ENCODE measurements at places on chromosomes 3 and 15. TPM values are rescaled to one million over a fixed set of nuclear protein-coding genes. Genes with fewer than 3 reads are reported as not detected.

DNA sequence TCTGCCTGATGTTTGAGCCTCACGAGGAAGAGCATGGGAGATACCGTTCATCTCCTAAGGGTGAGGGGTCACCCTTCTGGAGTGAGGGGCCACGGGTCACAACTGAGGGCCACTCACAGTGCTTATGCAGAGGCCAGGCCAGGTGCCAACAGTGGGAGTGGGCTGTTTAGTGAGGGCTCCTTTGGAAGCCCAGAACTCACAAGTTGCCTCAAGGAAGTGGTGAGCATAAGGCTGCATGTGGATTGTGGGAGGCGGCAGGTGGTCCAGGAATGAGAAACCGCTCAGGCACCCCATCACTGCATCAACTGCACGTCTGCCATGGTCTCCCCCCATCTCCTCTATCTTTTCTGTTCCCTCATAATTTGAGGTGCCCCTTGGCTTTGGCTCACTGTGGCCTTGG is 26.5 kb downstream of the SPSB4 start:
- no peak for DNase-seq

GRCh38 chr15:60390871-60391501 is 6.8 kb downstream of the ANXA2 start:
- no peak for DNase-seq

DNA sequence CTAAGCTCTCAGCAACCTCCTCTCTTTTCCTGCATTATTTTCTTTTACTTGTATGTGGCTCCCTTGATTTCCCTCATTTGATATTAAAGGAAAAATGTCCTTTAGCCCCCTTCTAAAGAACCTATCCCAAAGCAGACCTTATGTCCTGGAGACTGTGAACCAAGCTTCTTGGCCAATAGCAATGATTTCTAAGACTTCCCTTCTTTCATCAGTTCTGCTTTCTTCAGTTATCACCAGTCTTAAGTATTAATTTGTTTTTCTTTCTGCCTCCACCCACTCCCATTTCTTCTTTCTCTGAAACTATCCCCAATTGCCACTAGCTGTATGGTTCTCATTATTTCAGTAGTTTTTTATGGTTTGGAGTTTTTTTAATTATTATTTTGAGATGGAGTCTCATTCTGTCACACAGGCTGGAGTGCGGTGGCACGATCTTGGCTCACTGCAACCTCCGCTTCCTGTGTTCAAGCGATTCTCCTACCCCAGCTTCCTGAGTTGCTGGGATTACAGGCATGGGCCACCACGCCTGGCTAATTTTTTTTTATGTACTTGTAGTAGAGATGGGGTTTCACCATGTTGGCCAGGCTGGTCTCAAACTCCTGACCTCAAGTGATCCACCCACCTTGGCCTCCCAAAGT is 12.1 kb downstream of the TMOD3 start:
- DNase-seq: no peak

DNA sequence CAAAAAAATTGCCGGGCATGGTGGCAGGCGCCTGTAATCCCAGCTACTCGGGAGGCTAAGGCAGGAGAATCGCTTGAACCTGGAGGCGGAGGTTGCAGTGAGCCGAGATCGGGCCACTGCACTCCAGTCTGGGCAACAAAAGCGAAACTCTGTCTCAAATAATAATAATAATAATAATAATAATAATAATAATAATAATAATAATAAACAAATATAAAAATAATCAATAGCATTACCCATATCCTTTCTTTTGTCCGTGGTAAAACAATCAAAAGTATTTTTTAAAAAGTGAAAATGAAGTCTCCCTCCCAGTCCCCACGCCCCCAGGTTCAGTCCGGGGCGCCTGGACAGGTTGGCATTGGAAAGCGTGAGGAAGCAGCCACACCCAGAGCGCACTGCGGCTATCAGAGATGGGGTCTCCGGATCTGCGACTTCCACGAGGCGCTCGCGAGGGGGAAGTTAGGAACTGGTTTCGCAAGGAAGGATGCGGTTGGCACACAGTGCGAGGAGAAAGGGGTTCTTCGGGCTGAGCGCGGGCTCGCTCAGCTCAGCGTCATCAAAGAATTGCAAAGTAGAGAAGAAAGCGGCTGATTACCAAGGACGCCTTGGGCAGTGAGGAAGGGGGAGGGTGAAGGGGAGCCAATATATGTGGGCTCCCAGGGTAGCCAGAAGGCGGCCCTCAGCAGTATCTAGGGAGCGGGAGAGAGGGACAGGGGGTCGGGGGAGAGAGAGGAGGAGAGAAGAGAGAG is 69.5 kb upstream of the EPHB3 start:
- DNase-seq: no peak

DNA sequence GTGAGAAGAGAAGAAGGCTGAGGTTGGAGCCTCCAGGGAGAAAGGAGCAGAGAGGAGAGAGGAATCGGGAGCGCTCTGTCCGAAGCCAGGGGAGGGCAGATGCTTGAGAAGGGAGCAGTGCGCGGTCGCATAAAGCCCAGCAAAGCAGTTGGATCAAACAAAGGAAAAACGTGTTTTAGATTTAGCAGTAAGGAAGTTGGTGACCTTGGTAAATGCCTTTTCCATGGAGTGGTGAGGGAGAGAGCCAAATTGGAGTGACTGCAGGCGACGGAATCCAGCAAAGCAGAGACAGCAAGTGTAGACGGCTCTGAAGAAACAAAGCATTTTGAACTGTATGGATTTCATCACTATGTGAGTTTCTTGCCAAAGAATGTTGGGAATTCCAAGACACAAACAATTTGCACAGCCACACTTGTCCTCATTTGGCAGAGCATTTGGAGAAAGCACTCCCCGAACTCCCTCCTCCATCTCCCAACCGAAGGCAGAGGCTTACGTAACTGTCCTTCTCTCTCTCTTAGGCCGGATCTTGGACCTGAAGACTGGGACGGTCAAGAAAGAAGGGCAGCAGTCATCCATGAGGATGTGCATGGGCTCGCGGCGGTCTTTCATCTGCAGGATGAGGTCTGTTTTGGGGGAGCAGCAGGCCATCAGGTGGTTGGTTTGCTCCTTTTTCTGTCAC is 103.6 kb downstream of the ARNT2 start:
- no peak for DNase-seq

PYGO1 gene
- 2.4 TPM for total RNA-seq

GRCh38 chr3:188139466-188139865 is 14.5 kb upstream of the LPP start:
- DNase-seq: no peak

GHRL gene
- not detected for total RNA-seq

IQCB1 gene
- total RNA-seq: 20.1 TPM

DNA sequence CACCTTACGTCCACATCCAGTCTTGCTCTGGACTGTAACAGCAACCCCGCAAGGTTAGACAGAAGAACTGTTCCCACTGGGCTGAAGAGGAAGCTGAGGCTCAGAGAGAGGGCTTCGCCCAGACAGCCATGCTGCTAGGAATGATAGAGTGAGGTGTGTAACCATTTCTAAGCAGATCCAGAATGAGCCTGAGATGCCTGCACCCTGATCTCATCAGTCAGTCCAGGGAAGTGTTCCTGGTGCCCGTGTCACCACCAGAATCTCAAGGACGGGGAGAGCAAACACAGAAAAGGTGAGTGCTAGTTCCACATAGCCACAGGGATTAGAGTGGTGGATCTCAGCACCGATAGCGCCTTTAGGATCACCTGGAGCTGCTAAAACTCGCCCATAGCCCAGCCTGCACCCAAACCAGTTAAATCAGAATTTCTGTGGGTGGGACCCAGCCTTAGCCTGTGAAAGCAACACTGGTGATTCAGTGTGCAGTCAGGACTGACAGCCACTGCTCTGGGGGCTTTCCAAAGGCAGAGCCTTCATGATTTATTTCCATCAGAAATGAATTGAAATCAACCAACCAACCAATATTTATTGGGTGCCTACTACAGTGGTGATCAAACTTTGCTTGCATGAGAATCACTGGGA is 12.3 kb downstream of the ISLR start:
- DNase-seq: no peak

OR5K2 gene
- not detected for total RNA-seq

- no peak for DNase-seq
Observed at GRCh38 chr3:140081887-140082286, 146.9 kb downstream of the CLSTN2 start.

- DNase-seq: no peak
Observed at GRCh38 chr3:34073111-34073510, 274.7 kb downstream of the PDCD6IP start.

TRPM1 gene
- total RNA-seq: not detected

- no peak for DNase-seq
Observed at GRCh38 chr3:169497567-169498257, 165.8 kb downstream of the MECOM start.

DNA sequence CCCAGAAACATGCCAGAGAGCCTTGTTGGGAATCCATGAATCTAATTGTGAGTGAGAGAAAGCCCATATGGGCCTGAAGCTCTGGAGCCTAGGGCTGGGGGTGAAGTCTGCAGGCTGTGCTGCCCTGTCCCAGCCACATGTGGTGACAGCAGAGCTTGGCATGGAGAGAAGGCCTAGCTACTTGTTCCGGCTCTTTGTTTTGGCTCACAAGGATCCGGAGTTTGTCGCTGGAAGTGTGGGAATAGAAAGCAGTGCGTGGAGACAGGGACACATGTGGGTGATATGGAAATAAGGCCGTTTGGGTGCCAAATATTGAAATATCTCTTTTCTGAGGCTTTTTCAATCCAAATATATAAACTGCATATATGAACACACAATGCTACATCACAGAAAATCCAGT is 78.2 kb downstream of the CLSTN2 start:
- DNase-seq: no peak

GRCh38 chr3:157139938-157140534 is 19.9 kb downstream of the CCNL1 start:
- DNase-seq: no peak

- no peak for DNase-seq
Observed at GRCh38 chr3:53845881-53846133, 412 bp downstream of the CHDH start.

DNA sequence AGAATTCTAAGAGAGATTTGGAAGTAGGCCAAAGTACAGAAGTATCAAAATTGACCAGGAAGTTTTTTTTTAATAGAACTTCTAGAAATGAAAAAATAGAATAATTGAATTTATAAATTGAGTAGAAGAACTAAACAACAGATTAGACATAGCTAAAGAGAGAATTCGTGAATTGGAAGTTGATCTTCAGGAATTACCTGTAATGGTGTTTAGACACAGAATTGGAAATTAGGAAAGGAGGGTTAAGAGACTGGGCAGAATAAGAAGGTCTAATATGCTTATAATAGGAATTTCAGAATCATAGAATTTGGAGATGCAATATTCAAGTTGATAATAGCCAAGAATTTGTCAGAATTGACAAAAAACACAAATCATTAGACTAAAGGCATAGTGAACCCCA is 16.2 kb downstream of the ACVR2B start:
- DNase-seq: no peak

DNA sequence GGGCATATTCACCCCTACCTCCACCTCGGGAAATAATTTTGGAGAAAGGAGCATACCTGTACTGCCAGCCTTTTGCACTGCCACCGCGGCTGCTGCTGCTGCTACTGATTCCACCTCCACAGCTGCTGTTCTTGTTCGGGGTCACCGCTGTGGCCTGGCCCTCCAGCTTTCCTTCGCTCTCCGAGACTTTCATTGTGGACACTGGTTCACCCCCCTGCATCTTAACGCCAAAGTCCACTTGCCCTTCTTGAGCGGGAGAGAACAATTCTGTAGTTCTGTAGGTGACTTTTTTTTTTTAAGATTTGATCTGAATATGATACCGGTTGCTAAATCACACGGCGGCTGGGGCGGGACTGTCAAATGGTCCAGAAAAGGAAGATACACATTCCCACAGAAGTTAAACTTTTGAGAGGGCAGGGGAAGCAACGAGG is 701 bp downstream of the OSBPL11 start:
- no peak for DNase-seq

- DNase-seq: no peak
Observed at GRCh38 chr15:52308446-52309153, 13.0 kb upstream of the MYO5C start.

- DNase-seq: no peak
Observed at GRCh38 chr3:36298188-36298587, 82.1 kb upstream of the STAC start.

- DNase-seq: no peak
Observed at GRCh38 chr15:60005352-60006202, 1.5 kb downstream of the FOXB1 start.

CLDN18 gene
- total RNA-seq: 0.08 TPM

DNA sequence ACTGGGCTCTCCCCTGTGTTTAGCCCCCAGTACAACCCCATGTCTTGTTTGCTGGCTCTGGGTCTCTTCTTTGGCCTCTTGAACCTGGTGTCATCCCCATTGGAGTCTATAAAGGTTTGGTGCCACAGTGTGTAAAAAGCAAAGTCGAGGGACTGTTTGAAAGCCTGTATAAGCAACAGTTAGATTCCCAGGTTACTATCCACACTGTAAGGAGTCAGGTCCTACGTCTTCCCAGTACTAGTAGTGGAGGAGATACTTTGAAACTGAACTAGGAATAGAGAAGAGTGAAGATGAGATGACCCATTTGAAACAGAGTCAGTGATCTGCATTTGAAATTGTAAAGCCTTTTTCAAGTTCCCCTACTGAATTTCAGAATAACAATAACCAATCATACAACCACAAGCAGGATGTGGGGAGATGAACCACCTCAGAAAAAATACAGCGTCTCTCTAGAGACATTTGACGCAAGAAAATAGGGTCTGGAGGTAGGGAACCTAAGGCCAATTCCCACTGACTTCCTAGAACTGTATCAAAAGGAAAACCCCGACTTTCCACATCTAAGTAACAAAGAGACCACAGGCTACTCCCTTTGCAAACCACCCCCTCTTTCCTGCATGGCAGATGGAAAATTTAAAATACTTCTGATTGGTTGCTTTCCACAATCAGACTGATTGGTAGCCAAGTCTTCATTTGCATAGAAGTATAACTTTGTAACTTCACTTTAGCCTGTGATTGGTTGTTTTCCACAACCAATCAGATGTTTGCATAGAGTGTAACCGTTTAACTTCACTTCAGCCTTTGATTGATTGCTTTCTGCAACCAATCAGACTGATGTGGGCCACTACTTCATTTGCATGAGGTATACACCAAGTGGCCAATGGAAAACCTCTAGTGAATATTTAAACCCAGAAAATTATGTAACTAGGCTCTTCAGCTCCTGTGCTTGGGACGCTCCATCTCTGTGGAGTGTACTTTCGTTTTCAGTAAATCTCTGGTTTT is 49.9 kb upstream of the NEDD4 start:
- DNase-seq: no peak

DNA sequence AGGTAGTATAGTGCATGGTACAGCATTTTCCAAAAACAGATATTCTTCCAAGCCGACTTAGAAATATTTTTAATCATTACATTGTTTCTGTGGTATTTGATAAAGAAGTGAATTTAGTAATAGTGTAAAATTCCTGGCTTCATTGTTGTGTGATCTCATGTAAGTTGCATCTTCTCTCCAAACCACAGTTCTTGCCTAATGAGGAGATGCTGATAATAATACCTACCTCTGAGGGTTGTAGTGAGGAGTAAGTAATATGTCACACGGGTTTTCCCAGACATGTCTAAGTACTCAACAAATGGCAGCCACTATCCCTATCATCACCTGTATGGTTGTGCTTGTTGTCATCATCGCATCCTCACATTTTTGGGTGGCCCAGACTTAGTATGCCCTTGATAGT is 167.3 kb downstream of the SLCO3A1 start:
- no peak for DNase-seq

GRCh38 chr3:191397771-191398170 is 63.2 kb upstream of the PYDC2 start:
- no peak for DNase-seq

GRCh38 chr3:35965908-35966307 is 326.6 kb downstream of the ARPP21 start:
- no peak for DNase-seq

CD96 gene
- total RNA-seq: not detected

- no peak for DNase-seq
Observed at GRCh38 chr15:68326711-68327354, 49.3 kb downstream of the FEM1B start.

ZPLD1 gene
- not detected for total RNA-seq

Data from Panc1 (cell line).